AG20443 (cell line): ENCODE measurements at places on chromosomes 12 and 14.

GRCh38 chr14:76653875-76654572, 107.2 kb upstream of the VASH1 start:
- no peak for DNase-seq

- no peak for DNase-seq
These were observed 208.7 kb upstream of the DIO3 start for GRCh38 chr14:101352567-101352966.

- no peak for DNase-seq
These were observed 93.7 kb downstream of the B4GALNT3 start for GRCh38 chr12:553216-554000.

DNA sequence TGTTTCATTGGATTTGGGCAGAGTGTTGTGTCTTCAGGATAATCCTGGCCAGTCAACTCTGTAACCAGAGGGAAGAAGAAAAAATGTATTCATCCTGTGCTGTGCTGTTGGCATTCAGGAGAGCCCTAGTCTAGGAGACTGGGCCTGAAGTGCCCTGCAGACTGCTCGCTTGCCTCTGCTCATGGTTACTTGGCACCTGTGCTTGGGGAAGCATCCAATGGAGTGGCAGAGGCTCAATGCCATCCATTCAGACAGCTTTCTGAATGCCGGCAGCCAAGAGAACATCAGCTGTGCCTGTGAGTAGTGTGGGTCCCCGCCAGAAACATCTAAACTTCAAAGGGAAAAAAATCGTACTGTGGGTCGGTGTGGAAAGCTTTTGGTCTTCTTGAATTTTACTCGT, 124.2 kb downstream of the SRGAP1 start:
- DNase-seq: no peak

GRCh38 chr12:83031196-83031595, 344.5 kb downstream of the TMTC2 start:
- DNase-seq: no peak
